Non-pigmented ciliary epithelial cell (primary cell): ENCODE measurements at places on chromosomes 16 and 17.

DNA sequence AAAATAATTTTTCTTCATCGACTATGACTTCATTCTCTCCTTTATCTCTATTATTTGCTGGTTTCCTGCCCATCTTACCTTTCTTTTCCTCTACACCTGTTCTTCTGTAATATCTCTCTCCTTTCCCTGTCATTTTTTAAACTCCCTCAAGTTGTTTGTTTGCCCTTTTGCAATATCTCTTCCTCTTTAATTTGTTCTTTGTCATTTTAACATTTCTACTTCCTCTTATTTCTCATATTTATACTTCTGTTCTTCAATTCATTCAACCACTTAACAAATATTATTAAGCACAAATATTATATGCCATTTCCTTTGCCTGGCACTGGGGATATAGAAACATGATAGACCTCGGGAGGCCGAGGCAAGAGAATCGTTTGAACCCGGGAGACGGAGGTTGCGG, 22.6 kb downstream of the MAP3K3 start:
- no peak for DNase-seq

DNA sequence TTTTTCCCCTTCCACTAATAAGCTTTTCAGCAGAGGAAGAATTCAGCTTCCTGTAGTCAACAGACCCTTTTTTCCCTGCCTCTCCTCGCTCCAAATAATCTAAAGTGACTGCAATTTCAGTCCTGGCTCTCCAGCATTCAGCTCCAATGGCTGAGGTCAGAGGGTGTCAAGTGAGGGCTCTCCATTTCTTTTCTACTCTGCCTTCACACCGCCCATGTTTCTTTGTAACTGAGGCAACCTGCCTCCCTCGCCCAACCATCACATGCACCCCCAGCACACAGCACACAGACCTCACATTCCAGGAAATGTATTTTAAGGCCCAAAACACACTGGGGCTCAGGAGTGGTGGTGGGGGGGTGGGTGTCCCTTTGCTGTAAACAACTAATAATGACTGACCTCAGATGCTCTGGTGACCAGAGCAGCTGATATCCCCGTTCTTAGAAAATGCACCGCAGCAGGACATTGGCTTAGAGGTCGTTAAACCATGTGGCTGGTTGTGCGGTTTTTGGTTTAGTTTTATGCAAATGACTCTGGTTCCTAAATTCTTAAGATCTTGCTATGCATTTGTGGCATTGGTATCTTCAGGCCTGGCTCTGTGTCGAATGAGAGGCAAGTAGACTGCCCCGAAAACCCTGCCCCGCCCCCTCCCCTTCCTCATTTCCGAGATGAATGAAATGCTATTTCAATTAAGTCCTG, 203.6 kb downstream of the ZFHX3 start:
- no peak for DNase-seq

DNA sequence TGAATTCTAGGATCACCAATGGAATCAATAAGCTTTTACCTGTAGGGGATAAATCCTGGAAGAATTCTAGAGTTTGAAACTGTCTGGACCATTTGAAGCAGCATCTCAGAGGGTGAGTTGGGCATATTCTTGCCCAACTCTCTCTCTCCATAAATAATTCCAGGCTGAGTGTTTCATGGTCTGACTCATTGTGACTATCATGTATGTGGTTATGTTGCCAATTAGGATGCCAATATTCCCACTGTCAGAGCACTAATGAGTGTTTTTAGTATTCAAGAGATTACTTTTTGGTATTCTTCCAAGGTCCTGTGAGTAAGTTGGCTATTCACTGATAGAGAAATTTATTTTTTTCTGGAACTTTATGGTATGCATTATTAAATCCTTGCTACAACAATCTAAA, 456.9 kb downstream of the TOX3 start:
- DNase-seq: no peak

GRCh38 chr17:40645943-40646342, 1.7 kb downstream of the SMARCE1 start:
- DNase-seq: no peak

DNA sequence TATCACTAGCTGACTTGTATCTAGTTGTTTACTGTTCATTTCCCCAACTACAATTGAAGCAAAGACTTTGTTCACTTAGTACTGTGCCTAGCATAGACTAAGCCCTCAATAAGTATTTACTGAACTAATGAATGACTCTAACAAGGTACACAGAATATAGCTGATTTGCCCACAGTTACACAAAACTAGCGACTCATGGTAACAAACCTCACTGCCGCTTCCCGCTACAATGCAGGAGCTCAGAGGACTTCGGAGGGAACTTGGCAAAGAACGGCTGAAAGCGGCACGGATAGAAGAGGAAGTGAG, 524 bp downstream of the EFTUD2 start:
- DNase-seq: no peak

- no peak for DNase-seq
Observed at GRCh38 chr16:72198771-72199201, 26.8 kb upstream of the PMFBP1 start.

GRCh38 chr16:9113707-9114106, 22.3 kb downstream of the HAPSTR1 start:
- DNase-seq: no peak

GRCh38 chr17:31803494-31804213, 55.4 kb downstream of the COPRS start:
- no peak for DNase-seq

DNA sequence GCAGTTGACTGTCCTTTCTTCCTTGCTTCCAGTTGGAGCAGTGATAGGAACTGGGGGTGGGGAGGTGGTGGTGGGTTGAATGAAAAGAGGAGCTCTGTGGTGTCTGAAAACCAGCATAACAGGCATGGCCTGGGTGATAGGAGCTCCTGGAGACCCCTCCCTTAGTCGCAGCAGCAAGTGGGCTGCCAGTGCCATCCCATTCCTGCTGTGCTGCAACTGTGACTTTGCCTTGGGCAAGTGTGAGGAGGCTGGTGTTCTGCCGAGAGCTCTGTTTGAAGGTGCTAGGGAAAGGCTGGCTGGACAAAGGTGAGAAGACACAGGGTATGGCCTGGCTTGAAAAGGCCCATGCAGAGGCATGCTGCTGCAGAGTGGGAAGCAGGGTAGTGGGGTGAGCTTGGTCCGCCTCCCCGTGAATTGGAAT, 2.7 kb upstream of the CDK5R1 start:
- DNase-seq: no peak

- DNase-seq: no peak
Observed at GRCh38 chr17:17729620-17730249, 48.5 kb downstream of the RAI1 start.

DNA sequence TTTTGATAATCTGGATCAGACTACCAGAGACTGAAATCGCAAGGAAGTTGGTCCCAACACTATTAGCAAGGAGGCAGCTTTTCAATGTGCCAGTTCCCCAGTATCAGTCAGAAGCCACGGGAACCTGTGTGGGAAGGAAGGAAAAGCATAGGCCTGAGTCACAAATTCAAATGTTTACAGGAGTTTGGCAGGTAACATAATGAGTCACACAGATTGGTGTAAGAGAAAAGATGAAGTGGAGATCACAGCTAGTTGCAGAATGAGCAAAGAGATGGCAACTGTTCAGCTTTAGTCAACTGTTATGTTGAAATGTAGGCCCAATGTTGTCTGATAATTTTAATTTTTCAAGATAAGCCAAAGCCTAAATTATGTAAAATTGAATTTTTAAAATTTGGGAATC, 28.1 kb upstream of the ITGA2B start:
- DNase-seq: peak; percentile 50

DNA sequence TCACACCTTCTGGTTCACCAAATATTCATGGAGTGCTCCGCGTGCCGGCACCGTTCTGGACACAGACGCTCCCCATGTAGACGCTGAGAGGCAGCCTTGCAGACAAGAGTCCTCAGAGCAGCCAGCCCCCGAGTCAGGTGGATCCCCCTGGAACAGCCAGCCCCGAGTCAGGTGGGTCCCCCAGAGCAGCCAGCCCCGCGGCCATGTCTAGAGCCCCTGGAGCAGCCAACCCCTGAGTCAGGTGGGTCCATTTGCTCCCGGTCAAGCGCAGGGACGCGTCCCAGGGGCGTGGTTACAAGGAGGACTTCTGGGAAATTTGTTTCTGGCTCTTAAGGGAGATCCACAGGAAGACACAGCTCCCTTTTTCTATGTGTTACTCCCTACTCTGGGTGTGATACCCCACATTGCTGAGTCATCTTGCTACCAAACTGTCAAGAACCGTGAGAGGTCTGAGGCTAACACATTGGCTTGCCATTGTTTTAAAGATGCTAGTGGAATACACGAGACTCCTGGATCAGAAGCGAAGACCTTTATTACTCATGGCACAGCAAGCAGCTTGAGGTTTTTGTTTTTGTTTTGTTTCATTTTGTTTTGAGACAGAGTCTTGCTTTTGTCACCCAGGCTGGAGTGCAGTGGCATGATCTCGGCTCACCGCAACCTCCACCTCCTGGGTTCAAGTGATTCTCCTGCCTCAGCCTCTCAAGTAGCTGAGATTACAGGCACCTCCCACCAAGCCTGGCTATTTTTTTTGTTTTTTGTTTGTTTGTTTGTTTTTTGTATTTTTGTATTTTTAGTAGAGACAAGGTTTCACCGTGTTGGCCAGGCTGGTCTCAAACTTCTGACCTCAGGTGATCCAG, 43.3 kb upstream of the CBFA2T3 start:
- no peak for DNase-seq

DNA sequence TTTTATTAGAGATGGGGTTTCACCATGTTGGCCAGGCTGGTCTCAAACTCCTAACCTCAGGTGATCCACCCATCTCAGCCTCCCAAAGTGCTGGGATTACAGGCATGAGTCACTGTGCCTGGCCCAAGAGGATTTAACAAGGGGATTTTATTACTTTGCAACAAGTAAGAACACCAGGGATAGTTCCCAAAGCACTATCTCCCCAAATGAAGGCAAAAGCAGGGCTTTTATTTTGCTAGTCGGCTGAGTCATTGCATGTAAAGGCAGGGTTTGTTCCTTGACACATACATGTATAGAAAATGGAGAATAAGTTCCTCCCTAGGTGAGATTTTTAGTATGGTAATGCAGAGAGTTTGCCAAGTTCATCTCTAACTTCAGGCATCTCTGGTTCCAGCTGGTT, 24.0 kb downstream of the REXO5 start:
- DNase-seq: no peak

GRCh38 chr16:4933433-4933832, 3.5 kb downstream of the PPL start:
- DNase-seq: no peak

DNA sequence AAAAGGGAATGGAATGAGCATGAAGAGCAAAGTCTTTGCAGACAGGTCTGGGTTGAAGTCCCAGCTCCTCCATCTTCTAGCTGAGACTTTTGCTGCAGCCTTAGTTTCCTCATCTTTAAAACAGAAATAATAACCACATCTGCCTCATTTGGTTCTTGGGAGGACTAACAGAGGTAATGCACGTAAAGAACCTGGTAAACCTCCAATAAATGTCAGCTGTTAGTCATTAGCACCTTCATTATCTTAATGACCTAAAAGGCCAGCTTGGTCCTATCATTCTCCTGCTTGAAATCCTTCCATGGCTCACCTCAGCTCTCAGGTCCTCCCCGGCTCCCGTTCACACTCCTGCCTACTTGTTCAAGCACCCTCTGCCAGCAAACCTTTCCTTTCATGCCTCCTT, 51.8 kb downstream of the SKAP1 start:
- no peak for DNase-seq

DNA sequence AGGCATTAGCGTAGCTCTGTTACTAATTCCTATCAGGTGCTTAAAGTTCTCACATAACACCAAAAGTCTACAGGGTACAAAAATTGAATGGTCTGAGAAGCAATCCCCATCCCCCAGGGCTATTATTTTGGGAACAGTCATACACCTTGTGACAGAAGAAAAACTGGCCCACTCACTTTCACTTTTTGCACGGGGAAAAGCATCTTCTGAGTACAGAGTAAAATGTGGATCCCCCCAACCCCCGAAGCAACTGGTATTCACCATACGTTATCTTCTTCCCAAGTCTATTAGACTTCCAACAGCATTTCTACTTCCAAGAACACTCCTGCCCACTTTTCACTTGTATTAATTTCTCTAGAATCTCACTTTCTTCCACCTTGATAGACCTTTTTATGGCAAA, 11.8 kb downstream of the GGA3 start:
- no peak for DNase-seq

GRCh38 chr17:58411408-58411894, 5.9 kb downstream of the RNF43 start:
- DNase-seq: no peak

- no peak for DNase-seq
Observed at GRCh38 chr17:44314524-44314868, 6.1 kb downstream of the RUNDC3A start.
